ENCODE measurements at places on chromosomes 4 and X. TPM values are rescaled to one million over a fixed set of nuclear protein-coding genes. Genes with fewer than 3 reads are reported as not detected.

The STBD1 gene
- 3.2 TPM for total RNA-seq

The ESX1 gene
- 0.10 TPM for total RNA-seq

The HS3ST1 gene
- total RNA-seq = 7.7 TPM

The TLR3 gene
- 6.2 TPM for total RNA-seq

The RCHY1 gene
- 24.8 TPM for total RNA-seq

The VCX gene
- not detected for total RNA-seq

The ETDB gene
- total RNA-seq = not detected

DNA sequence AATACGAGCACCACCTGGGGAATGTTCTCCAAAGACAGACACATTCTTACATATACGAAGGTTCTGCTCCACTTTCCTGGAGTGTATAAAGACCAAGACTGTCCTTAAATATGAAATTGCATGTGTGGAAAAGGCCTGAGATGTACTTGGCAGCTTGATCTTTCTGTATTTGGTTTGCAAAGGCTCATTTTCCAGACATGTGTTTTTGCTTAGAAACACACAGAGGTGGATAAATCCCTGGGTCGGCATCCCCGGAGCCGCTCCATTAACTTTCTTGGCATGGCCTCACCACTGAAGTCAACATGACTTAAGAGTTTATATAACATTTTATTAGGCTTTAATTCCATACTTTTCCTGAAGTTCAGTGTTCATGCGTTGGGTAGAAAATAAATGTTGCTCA is 239.4 kb downstream of the LDB2 start:
- no peak overlapping the region for H3K27ac ChIP-seq
- H3K4me1 ChIP-seq = no peaks in the 10 kb centered on the region
- H3K27me3 ChIP-seq = no peaks in the 10 kb centered on the region
- no peaks in the 10 kb centered on the region for H3K36me3 ChIP-seq
- no peak overlapping the region for H3K4me3 ChIP-seq

- no peak overlapping the region for H3K27ac ChIP-seq
- H3K4me3 ChIP-seq = no peak overlapping the region
- H3K27me3 ChIP-seq = peaks cover 3% of the 10 kb centered on the region
- DNase-seq = no peak
Observed at GRCh38 chrX:134158821-134159512, 78.0 kb upstream of the CCDC160 start.

- H3K4me1 ChIP-seq = peaks cover 10% of the 10 kb centered on the region
- H3K4me3 ChIP-seq = no peak overlapping the region
Observed at GRCh38 chrX:76148753-76149152, 24.1 kb upstream of the PBDC1 start.

DNA sequence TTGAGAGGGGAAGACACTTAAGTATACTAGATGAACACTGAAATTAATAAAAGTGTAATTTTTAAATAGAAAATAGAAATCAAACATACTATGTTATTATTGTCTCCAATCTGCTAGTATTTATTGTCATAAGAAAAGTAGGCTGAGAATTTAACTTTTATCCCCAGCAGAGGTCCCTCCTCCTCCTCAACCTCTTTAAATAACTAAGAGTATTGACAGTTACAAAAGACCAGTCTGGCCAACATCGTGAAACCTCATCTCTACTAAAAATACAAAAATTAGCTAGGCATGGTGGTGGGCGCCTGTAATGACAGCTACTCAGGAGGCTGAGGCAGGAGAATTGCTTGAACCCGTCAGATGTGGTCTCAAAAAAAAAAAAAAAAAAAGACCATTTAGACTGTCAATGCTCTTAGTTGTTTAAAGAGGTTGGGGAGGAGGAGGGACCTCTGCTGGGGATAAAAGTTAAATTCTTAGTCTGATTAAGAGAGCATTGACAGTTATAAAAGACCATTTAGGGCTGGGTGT is 4.2 kb downstream of the SLC30A9 start:
- no peak for DNase-seq
- no peak overlapping the region for H3K4me3 ChIP-seq
- no peaks in the 10 kb centered on the region for H3K27me3 ChIP-seq
- H3K36me3 ChIP-seq = peaks cover 8% of the 10 kb centered on the region

- no peak overlapping the region for H3K4me3 ChIP-seq
- H3K36me3 ChIP-seq = no peaks in the 10 kb centered on the region
- H3K27ac ChIP-seq = no peak overlapping the region
- H3K4me1 ChIP-seq = no peaks in the 10 kb centered on the region
- no peaks in the 10 kb centered on the region for H3K27me3 ChIP-seq
Observed at GRCh38 chr4:140839888-140840790, 84.0 kb upstream of the TBC1D9 start.

GRCh38 chr4:2814627-2815270 is 21.9 kb downstream of the SH3BP2 start:
- H3K36me3 ChIP-seq = peaks cover 33% of the 10 kb centered on the region
- H3K27me3 ChIP-seq = no peaks in the 10 kb centered on the region
- H3K4me1 ChIP-seq = peaks cover 55% of the 10 kb centered on the region
- no peak overlapping the region for H3K4me3 ChIP-seq
- no peak for DNase-seq
- no peak overlapping the region for H3K27ac ChIP-seq

DNA sequence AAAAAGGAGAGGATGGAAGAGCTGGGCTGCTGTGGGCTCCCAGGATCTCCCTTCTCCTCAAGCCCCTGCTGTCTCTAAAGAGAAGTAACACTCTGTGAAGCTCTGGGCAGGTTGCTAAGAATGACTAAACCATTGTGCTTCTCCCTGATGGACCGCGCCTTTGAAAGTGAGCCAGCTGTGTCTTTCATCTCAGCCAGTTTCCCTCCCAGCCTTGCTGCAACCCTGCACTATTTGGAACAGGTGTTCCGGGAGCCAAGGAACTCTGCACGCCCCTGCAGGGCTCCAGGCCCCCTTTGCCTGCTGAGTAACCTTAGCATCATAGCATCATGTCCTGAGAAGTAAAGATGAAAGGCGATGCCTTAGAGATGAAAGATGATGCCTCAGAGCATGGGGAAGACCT is 39.7 kb downstream of the SMIM20 start:
- H3K4me3 ChIP-seq = no peak overlapping the region
- peaks cover 2% of the 10 kb centered on the region for H3K27me3 ChIP-seq
- no peaks in the 10 kb centered on the region for H3K36me3 ChIP-seq
- H3K27ac ChIP-seq = no peak overlapping the region

- peak; percentile 48 for DNase-seq
- no peaks in the 10 kb centered on the region for H3K36me3 ChIP-seq
- H3K4me3 ChIP-seq = no peak overlapping the region
Observed at GRCh38 chr4:106369456-106370060, 980 bp upstream of the GIMD1 start.

- H3K4me1 ChIP-seq = no peaks in the 10 kb centered on the region
- H3K27ac ChIP-seq = no peak overlapping the region
- H3K36me3 ChIP-seq = no peaks in the 10 kb centered on the region
- no peaks in the 10 kb centered on the region for H3K27me3 ChIP-seq
- DNase-seq = no peak
Observed at GRCh38 chr4:138438608-138439007, 196.5 kb upstream of the SLC7A11 start.

DNA sequence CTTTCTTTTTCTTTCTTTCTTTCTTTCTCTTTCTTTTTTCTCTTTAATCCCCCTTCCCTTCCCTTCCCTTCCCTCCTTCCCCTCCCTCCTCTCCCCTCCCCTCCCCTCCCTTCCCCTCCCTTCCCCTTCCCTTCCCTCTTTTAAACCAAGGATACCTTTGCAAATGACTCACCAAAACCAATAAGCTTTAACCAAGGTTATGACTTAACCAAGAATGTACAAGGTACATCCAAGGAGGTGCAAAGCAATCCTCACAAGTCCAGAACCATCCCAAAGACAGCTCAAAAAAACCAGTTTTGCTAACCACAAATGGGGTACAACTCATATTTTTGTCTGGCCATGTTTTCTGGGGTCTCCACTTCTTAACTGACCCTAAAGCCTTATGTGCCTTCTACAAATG is 174.7 kb upstream of the PPP1R2C start:
- H3K36me3 ChIP-seq = no peaks in the 10 kb centered on the region
- peaks cover 10% of the 10 kb centered on the region for H3K27me3 ChIP-seq
- H3K27ac ChIP-seq = no peak overlapping the region

DNA sequence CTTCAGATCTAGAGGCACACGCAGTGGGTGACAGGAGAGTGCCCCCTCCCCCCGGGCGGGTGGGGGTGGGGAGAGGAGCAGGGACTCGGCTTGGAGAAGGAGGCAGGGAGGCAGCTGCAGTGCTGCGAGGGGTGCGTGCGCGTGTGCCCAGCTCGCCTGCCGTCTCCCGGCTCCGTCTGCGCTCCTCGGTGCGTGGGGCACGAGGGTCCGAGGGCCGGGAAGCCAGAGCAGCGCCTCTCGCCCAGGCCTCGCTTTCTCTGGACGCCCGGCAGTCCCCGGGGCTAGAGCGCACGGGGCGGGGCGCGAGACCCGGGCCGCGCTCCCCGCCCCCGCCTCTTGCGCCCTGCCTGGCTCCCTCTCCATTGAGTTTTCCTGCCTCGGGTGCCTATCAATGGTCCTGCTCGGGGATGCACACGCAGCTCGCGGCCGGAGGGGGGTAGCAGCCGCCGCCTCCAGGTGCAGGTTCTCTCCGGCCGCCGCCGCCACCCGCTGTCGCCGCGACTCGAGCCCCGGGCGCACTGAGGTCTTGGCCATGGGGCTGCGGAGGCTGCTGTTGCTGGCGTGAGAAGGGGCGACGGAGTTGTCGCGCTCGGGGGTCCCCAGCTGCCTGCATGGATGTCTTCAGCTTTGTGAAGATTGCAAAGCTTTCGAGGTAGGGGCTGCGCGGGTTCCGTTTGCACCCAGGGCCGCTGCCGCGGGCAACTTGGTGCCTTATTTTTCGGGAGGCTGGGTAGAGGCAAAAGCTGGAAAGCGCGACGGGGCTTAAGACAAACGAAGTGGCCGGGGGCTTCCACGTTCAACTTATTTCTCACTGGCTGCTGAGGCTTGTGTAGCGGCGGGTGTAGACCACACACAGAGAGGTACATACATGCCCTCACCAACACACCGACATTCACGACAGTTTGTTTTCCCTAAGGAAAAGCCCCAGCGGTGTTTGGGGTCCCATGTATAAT is at the start of gene FRMPD4:
Gene FRMPD4 (plus strand): TSS at position 113 of the 953 bp plus-strand sequence. CDS start 499 bp downstream, at position 612.
- peaks cover 36% of the 10 kb centered on the region for H3K27me3 ChIP-seq
- peaks cover 4% of the 10 kb centered on the region for H3K4me1 ChIP-seq
- peak within 1 kb of the TSS; percentile 37 for H3K4me3 ChIP-seq
- no peak within 1 kb of the TSS for H3K27ac ChIP-seq
- no peak for DNase-seq

GRCh38 chr4:108060164-108060563 is 70.5 kb downstream of the HADH start:
- H3K36me3 ChIP-seq = no peaks in the 10 kb centered on the region
- peak; percentile 86 for DNase-seq
- no peaks in the 10 kb centered on the region for H3K27me3 ChIP-seq
- no peak overlapping the region for H3K27ac ChIP-seq
- no peak overlapping the region for H3K4me3 ChIP-seq
- no peaks in the 10 kb centered on the region for H3K4me1 ChIP-seq
